ENCODE measurements at places on chromosomes 6 and 20.
A peak's percentile ranks its signal among the peaks of the same experiment; 100 is the strongest.

DNA sequence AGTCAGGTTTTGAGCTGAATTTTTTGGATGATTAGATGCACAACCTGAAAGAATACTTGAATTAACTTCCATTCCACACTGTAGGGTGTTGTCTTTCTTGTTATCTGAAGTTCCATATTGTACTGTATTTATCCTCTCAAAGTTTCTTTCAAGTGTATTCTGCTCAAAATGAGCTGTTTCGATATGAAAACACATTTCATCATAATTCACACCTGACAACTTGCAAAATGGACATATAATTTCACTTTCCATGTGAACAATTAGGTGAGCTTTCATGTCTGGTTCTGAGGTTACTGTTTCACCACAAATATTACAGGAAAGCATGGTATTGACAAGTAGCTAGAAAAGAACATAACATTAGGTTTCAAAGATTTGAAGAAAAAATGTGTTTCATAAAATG is 1.7 kb downstream of the ZUP1 start:
- DNase-seq: no peak

- no peak for DNase-seq
Observed at GRCh38 chr6:155267411-155267810, 3.6 kb downstream of the CLDN20 start.

- DNase-seq: no peak
Observed at GRCh38 chr6:167644412-167645132, 182.1 kb upstream of the AFDN start.

- peak; percentile 51 for DNase-seq
Observed at GRCh38 chr20:16434062-16434664, 139.1 kb downstream of the KIF16B start.

DNA sequence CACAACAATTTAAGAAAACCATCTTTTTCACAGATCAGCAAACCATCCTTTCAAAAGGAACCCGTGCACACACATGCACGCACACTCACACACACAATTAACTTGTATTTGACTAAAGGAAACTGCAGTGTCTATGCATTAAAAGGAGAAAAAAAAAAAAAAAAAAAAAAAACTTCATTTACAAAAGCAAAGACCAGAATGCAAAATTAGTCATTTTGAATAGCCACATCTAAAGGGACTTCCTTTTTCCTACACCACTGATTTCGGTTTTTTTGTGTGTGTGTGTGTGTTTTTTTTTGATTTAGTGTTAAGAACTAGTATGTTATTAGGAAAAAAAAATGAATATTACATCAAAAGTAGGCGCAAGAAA is 6.3 kb downstream of the ZMYND8 start:
- no peak for DNase-seq

GRCh38 chr6:16731478-16732051 is 29.7 kb downstream of the ATXN1 start:
- DNase-seq: no peak

Data from ELR (cell line).